Lung microvascular endothelial cell (primary cell): ENCODE measurements at places on chromosomes 13 and 19. TPM values are rescaled to one million over a fixed set of nuclear protein-coding genes. Genes with fewer than 3 reads are reported as not detected.

Gene MAST1
- total RNA-seq, result 0.44 and 0.60 TPM in 2 replicates

Gene ZNF571
- total RNA-seq, result 1.1 and 2.6 TPM in 2 replicates

GRCh38 chr19:32333227-32333626 lies 12.2 kb upstream of the ZNF507 start:
- no peak for DNase-seq

DNA sequence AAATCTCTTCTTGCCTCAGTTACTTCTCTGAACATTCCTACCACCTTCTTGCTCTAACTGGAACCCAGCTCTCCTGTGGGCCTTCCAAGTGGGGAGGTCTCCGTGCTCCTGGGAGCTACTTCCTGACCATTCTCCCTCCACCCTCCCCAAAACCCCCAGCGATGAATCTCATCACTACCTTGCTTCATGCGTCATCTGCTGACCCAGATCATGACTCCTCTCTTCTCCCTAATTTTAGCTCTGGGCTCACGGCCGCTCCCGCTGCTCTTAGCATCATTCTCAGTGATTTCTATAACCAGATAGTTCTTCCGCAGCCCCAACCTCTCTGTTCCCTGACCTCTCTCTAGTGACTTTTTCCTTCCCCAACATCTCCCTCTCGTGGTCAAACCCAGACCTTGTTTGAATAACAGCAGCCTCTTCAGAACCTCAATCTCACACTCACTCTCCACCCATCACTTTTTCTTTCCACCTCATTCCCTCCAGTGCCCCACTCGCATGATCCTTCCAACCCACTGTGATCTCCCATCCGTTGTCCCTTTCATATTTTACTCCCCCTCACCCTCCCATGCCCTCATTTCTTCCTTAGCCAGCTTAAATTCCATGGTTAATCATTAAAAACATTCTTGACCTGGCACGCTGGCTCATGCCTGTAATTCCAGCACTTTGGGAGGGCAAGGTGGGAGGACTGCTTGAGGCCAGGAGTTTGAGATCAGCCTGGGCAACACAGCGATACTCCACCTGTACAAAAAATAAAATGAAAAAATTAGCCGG lies 21.8 kb downstream of the MRPS12 start:
- peak; percentile 43 for DNase-seq

- no peak for DNase-seq
Observed at GRCh38 chr19:33168528-33168927, 25.6 kb upstream of the LRP3 start.

DNA sequence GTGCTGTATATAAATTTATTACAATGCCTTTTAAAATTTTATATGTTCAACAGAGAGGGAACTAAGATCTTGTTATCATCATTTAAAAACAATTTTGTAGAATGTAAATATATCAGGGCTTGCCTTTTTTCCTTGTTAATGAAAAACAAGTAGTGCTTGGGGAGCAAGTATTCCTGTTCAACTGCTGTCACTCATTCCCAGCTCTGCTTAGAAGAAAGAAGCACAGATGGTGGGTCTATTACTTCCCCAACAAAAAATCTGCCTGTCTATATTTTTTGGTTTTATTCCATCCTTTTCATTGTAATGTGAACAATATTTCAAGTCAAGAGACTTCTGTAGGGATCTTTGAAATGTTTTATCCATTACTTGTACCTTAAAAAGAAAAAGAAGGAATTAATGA lies 503.9 kb downstream of the GPC5 start:
- no peak for DNase-seq
